LHCN-M2 (cell line): ENCODE measurements at places on chromosomes 7 and 10. TPM values are rescaled to one million over a fixed set of nuclear protein-coding genes. Genes with fewer than 3 reads are reported as not detected.

ANKRD22 gene
- total RNA-seq, result 0.38 and 0.46 TPM in 2 replicates

SLC13A4 gene
- 0.06 TPM in 1 of 2 replicates, not detected in the other for total RNA-seq

STAG3 gene
- total RNA-seq, result 0.23 and 0.96 TPM in 2 replicates

AKR1C4 gene
- total RNA-seq, result not detected in 2 replicates

DNA sequence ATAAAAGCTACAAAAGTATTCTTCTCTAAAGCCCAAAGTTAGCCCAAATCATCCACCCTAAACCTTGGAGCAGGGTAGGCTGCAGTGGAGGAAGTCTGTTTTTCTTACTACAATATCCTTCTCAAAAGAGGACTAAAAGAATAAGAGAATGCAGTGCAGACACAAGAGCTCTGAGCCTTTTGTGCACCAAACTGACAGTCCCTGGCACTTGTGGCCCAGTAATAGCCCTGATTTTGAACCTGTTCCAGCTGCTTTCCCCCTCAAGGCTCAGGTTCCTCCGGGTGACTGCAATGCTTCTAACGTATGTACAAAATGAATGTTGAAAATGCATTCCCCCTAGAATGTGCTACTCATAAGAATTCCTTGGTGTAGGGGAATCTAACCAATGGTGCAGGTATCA is 154.4 kb downstream of the JAZF1 start:
- no peak for DNase-seq

- peak; percentile 53 for DNase-seq
Observed at GRCh38 chr7:105826143-105826542, 50.3 kb downstream of the ATXN7L1 start.

SH2D4B gene
- total RNA-seq, result not detected in 2 replicates

CARD11 gene
- not detected in 2 replicates for total RNA-seq

DNA sequence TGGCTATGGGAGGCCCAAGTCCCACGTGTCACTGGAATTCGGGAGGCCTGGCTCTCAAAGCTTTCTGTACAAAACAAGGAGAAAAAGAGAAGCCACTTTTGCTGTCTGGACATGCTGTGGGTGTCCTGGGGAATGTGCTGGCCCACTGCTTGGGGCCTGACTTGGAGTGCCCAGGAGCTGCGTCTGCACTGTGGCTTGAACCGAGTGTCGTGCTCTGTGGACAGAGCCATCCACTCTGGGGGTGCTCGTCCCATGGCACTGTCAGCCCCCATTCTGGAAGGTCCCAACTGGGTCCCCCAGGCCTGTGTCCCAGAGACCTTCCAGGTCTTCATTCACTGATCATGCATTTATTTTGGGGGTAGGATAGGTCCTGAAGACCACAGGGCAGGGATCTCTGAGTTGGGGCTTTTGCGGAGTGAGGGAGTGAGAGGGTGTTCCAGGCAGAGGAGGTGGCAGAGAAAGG is 138.0 kb downstream of the LHPP start:
- DNase-seq, result no peak

DNA sequence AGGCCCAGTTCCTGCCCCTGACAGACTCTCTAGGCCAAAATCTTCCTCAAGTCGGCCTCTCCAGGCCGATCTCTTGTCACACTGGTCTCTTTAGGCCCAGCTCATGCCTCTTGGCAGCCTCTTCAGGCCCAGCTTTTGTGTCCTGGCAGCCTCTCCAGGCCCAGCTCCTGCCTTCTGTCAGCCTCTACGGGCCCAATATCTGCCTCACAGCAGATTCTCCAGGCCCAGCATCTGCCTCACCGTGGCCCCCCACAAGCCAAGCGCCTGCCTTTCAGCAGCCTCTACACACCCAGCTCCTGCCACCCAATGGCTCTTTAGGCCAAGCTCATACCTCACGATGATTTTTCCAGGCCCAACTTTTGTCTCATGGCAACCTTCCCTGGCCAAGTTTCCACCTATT is 33.0 kb upstream of the VKORC1L1 start:
- no peak for DNase-seq

GNAI1 gene
- total RNA-seq, result 84.0 and 95.9 TPM in 2 replicates

DNA sequence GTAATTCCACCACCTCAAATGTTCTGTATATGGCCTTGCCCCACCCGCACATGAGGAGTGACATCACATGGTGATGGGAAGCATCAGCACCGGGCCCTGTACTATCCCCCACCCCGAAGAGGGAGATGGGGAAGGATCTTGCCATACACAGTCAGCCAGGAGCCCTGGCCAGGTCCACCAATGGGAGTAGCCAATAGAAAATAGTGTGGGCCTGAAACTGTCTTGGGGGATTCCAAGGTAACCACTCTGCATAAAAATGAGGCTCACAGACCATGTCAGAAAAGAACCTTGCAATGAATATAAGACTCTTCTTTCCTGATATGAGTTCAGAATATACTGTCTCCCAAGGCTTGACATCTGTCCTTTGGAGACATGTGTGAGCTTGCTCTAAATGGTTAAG is 51.1 kb downstream of the ADRB1 start:
- no peak for DNase-seq

FMC1 gene
- total RNA-seq, result 9.3 and 14.7 TPM in 2 replicates

DNA sequence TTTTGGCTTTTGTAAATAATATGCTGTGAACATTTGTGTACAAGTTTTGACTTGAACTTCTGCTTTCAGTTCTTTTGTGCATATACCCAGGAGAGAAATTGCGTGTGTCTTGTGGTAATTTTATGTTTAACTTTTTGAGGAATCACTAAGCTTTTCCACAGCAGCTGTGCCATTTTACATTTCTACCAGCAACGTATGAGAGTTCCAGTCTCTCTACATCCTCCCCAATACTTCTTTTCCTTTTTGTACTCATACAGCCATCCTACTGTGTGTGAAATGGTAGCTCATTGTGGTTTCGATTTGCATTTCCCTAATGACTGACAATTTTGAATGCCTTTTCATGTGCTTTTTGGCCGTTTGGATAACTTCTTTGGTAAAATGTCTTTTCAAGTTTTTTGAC is 66.3 kb upstream of the INHBA start:
- DNase-seq, result no peak

- peak; percentile 97 for DNase-seq
Observed at GRCh38 chr10:9762966-9763656, 1254.6 kb upstream of the CELF2 start.

DNA sequence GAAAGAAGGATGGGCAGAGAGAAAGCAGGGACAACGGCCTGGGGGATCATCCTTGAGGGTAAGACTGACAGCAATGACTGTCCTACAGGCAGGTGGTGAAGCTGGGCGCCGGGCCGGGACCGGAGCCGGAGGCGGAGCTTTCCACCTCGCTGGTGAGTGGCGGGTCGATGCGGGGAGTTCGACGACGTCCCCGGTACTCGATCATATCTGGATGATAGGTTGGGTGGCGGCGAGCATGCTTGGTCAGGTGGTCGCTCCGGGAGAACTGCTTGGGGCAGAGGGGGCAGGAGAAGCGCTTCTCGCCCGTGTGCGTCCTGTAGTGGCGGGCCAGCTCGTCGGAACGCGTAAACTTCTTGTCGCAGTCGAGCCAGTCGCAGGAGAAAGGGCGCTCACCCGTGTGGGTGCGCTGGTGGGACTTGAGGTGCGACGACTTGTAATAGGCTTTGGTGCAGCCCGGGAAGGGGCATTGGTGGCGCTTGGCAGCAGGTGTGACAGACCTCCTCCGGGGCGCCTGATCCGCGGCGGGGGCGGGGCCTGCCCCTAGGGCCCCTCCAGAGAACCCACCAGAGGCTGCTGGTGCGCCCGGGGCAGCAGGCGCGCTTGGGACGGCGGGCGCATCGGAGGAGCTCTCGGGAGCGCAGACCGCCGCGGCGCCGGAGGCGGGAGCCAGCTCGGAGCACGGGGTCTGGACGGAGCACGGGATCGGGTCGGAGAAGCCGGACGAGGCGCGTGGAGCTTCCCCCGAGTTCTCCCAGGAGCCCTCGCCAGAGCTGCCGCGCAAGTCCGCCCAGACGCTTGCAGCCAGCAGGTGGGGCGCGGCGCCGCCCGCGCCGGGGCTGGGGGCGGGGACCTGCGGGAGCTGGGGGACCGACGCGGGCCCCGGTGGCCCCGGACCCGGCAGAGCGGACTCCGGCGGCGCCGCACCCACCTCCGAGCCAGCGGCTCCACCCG is 752 bp downstream of the KLF14 start:
- no peak for DNase-seq

DNA sequence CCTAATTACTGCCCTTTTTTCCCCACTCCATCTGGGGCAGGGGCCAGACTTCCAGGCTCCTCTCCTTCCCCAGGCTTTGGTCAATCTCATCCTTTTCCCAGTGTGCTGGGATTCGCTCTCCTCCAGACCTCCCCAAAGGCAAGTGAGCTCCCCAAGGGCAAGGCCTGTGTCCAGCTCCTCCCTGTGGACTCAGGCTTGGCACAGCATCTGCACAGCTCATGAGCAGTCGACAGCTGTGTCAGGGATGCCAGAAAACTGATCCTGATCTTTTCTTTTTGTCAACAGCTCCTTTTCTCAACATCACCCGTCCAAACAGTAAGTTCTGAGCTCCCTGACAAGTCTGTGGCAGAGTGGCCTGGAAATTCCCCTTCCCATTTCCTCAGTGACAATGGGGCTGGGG is 67.1 kb downstream of the C10orf120 start:
- peak; percentile 40 for DNase-seq

- DNase-seq, result no peak
Observed at GRCh38 chr10:120433141-120433540, 23.9 kb upstream of the PLPP4 start.

- no peak for DNase-seq
Observed at GRCh38 chr7:20438694-20439376, 108.1 kb downstream of the ITGB8 start.

ASB10 gene
- total RNA-seq, result not detected in 2 replicates

CRYGN gene
- not detected in 2 replicates for total RNA-seq

DNA sequence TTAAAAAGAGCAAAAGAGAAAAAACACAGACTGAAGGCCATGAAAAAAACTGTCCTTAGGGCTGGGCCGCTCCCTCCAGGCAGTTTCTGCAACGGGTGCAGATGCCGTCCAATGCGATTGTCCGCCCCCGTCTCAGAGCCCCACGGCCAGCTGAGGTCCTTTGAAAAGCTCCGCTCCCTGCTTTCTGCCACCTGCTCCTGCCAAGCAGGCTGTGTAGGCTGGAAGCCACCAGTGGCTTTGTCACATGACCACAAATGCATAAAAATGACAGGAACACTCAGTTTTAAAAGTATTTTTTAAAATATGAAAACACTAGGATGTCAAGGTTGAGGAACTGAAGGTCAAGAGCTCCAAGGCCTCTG is 71.7 kb downstream of the AMZ1 start:
- DNase-seq, result peak; percentile 90

SEC31B gene
- total RNA-seq, result 1.5 and 2.6 TPM in 2 replicates

GRCh38 chr7:11434366-11434765 is 397.6 kb downstream of the THSD7A start:
- no peak for DNase-seq

- no peak for DNase-seq
Observed at GRCh38 chr7:142833174-142834048, 21.5 kb upstream of the EPHB6 start.

GRCh38 chr7:111802194-111802772 is 240.0 kb upstream of the IMMP2L start:
- DNase-seq, result no peak

FRA10AC1 gene
- 6.9 and 7.7 TPM in 2 replicates for total RNA-seq

DNA sequence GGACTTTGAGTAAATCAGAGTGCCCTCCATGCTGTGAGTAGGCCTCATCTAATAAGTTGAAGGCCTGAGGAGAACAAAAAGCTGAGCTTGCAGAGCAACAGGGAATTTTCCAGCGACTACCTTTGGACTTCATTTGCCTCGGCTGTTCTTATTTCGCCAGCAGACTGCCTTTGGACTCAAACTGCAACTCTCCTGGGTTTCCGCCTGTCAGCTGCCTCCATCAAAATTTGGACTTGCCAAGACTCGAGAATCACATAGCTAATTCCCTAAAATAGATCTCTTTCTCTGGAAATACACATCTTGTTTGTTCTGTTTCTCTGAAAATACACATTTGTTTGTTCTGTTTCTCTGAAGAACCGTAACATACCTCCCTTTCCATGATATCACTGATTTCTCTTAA is 93.8 kb downstream of the ITGB8 start:
- no peak for DNase-seq

- DNase-seq, result peak; percentile 5
Observed at GRCh38 chr7:65287023-65287422, 86.6 kb upstream of the ZNF92 start.

TMEM72 gene
- not detected in 2 replicates for total RNA-seq

- DNase-seq, result no peak
Observed at GRCh38 chr7:2860627-2861133, 16.6 kb upstream of the GNA12 start.

GRCh38 chr10:99234791-99235657 is 628 bp downstream of the HPSE2 start:
- peak; percentile 13 for DNase-seq

GPR146 gene
- 4.2 and 4.6 TPM in 2 replicates for total RNA-seq

NODAL gene
- total RNA-seq, result not detected in 2 replicates

UCMA gene
- not detected in 2 replicates for total RNA-seq

GRCh38 chr10:64037071-64037661 is 516.0 kb downstream of the REEP3 start:
- no peak for DNase-seq

- no peak for DNase-seq
Observed at GRCh38 chr10:110368002-110368401, 63.3 kb upstream of the SMNDC1 start.

- DNase-seq, result no peak
Observed at GRCh38 chr7:40866601-40867000, 731.8 kb downstream of the SUGCT start.

HOXA7 gene
- 4.5 and 8.3 TPM in 2 replicates for total RNA-seq

FKBP9 gene
- 289 and 303 TPM in 2 replicates for total RNA-seq
